Stimulated activated CD8-positive, alpha-beta memory T cell treated with anti-CD3 and anti-CD28 coated beads, Interleukin-2, amount 100 ng/mL, for 48 hours (primary cell): ENCODE measurements at places on chromosomes 12 and 14.
A peak's percentile ranks its signal among the peaks of the same experiment; 100 is the strongest.

- DNase-seq: no peak
These were observed 56.9 kb downstream of the LIN52 start for GRCh38 chr14:74141703-74142102.

DNA sequence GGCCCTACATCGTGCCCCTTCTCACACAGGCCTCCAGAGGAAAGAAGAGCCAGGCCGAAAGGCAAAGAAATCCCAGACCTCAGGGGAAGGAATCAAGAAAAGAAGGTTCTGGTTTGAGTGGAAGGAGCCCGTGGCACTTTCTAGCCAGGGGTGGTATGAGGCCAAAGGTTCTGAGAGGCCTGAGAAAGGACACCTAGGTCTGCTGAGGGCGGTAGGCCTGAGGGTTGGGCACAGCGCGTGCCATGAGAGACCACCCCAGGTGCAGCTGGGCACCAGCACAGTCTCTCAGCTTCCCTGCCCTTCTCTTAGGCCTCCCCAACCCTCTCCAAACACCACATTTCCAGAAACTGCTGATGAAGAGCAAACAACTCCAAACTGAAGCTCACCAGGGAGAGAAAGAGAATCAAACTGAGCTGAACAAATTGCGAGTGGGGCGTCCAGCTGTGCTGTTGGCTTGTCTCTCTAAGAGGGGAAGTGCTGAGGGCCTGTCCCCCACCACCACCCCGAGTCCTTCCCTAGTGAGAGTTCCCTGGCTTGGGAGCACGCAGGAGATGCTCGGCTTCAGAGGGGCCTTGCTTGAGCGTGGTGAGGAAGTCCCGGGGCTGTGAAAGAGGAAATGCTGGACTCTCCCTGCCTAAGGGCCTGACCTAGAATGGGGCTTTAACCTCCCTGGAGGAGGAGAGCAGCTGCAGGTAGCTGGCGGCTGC lies 184.8 kb downstream of the ZFP36L1 start:
- no peak for DNase-seq

DNA sequence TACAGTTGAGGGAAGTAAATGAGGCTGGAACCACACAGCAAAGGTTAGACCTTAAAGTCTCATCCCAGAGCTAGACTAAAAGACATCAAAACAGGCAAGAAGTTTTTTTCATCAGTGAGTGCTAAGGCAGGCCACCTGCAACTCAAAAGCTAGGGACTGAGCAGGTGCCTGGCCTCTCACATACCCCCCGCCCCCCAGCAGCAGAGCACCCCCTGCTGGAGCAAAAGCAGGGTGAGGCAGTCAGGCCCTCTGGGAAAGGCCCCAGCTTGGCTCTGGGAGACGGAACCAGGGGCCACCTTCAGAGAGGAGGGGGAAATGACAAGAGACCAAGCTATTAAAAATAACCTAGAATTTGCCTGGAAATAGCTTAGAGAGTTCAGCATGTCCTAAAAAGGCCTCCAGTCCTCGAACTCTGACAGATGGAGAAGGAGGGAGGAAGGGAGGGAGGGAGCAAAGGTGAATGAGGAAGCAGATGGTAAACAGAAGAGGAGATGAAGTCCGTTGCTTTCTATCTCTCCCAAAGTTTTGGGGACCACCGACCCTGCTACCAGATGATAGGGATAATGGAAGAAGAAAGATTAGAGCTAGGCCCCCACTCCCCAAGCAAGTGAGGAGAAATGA lies 1.8 kb downstream of the ITGA7 start:
- no peak for DNase-seq

DNA sequence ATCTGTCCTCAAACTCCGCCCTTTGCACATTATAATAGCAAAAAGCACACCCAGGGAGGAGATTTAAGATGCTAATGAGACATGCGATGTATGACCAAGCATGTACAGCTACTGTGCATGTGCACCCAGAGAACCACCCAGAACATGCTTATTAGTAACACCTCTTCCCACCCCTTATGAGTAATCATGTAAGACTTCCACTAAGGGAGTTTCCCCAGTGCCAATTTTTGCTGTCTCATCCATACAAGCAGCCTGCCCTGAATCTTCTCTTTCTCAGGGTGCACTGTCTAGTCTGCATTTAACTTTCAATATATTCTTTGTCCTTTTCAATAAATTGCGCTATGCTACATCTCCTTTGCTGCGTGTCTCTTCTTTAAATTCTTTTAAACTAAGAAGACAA lies 830.0 kb upstream of the NOVA1 start:
- no peak for DNase-seq

- no peak for DNase-seq
These were observed 25.2 kb downstream of the DHRS4L2 start for GRCh38 chr14:24013654-24014514.

- DNase-seq: peak; percentile 32
These were observed 59.0 kb downstream of the CLMN start for GRCh38 chr14:95260537-95261361.

GRCh38 chr14:94001501-94002396 lies 4.6 kb downstream of the CCDC197 start:
- DNase-seq: peak; percentile 28

DNA sequence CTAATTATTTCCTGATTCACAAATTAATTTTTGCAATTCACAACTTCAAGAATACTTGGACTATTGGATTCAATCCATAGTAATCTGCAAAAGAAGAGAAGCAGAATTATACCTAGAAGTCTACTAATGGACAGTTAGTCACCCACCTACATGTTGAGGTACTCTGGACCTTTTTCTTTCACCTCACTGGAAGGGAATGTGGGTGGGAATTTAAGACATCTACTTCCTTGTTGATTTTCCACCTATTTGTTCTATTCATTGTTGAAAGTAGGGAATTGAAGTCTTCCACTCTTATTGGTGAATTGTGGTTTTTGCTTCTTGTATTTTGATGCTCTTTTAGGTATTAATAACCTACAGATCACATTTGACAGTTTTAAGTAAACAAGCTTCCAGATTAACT lies 11.0 kb downstream of the RESF1 start:
- no peak for DNase-seq

DNA sequence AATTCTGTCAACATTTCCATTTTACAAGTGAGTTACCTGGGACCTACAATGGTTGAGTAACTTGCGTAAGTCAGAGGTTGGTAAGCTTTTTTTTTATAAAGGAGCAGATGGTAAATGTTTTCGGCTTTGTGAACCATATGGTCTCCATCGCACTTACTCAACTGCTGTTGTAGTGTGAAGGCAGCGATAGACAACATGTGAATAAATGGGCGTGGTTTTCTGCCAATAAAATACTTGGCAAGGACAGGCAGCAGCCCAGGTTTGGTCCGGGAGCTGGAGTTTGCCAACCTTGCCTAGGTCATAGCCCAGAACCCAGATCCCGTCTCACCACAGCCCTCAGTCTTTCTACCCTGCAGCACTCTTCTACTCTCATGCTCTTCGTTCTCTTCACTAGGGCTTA lies 6.3 kb downstream of the DDX55 start:
- no peak for DNase-seq

- no peak for DNase-seq
These were observed 4.4 kb downstream of the MYF6 start for GRCh38 chr12:80711866-80712265.

DNA sequence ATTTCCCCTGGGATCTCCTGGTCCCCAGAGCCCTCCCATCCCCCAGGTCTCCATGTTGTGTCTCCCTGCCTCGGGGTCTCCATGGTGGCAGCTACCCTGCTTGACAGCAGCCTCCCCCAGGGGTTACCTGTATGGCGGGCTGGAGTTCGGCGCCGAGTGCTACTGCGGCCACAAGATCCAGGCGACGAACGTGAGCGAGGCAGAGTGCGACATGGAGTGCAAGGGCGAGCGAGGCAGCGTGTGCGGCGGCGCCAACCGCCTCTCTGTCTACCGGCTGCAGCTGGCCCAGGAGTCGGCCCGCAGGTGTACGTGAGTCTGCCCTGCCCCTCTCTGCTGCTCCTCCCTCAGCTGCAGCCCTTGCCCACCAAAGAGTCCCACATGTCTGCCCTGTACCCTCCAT lies 80.9 kb downstream of the WSCD2 start:
- DNase-seq: no peak

DNA sequence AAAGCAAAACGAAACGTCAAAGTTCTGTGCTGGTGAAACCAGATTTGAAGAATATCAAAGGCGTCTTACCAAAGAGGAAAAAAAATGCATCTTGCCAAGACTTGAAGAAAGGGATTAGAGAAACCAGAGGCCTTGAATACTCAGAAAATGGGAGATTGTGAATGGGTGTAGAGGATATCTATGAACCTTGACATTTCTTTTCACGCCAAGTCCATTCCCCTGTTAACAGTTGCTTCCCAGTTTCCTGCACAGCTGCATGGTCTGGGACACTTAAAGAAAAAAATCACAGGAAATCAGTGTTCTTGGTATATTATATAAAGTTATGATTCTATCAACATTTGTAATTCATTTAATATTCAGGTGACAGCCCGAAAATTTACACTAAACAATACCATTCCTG lies 1.4 kb upstream of the GTF2A1 start:
- no peak for DNase-seq

DNA sequence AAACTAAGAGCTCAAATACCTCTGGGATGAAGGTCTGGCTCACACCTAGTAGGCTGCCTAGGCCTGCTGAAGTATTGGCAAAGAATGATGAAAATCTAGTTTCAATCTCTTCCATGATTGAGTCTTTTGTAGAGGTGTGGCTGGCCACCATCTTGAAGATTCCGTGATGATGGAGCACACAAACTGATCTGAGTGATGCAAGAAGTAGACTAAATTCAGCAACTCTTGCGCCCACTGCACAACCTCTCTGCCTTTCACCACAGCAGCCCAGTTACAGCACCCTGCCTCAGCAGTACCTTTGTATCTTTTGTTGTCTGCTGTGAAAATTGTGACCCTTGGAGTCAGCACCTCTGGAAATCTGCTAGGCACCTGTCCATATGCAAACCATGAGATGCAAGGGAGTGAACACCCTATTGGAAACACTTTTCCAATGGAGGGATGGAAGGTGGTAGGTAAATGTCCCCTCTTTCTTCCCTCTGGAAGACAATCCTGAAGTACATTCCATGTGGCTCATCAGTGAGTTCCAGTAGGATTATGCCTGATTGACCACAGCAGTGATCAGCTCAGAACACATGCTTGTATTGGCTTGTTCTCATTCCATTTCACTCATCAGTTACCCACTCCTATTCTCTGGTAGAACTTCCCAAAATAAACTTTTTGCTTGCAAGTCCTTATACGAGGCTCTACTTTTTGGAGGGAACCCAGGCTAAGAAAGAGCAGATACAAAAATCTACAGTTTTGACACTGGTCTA lies 58.6 kb downstream of the BTBD7 start:
- no peak for DNase-seq

GRCh38 chr14:21579976-21580375 lies at the start of gene OR10G3:
TSS of gene OR10G3 (minus strand) at chr14:21580076. CDS start at chr14:21570744, 9,332 bp downstream.
- DNase-seq: no peak

DNA sequence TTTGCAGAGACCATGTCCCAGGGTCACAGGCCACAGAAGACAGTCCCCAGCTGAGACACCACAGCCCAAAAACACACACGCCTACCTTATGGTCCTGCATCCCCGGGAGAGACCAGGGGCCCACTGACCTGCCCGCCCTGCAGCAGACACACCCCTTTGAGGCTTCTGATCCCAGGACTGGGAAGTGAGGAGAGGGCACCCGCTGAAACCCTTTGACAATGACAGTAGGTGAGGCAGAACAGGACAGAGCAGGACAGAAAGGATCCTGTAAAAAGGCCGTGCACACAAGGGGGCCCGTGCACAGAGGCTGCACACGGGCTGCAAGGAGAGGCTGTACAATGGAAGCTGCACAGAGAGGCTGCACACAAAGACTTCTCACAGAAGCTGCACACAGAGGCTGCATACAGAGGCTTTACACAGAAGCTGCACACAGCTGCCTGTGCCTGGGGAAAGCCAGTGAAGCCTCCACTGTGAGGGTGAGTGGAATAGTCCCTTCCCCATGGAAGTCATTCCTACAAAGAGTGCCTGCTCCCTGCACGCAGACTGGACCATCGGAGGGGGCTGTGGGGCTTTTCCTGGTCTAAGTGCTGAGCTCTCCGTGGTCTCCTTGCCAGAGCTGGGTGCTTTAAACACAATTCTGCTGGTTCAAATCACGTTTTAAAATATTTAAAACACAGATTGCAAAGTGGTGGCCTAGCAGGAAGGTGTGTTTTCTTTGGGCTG lies 16.6 kb upstream of the SFSWAP start:
- no peak for DNase-seq

DNA sequence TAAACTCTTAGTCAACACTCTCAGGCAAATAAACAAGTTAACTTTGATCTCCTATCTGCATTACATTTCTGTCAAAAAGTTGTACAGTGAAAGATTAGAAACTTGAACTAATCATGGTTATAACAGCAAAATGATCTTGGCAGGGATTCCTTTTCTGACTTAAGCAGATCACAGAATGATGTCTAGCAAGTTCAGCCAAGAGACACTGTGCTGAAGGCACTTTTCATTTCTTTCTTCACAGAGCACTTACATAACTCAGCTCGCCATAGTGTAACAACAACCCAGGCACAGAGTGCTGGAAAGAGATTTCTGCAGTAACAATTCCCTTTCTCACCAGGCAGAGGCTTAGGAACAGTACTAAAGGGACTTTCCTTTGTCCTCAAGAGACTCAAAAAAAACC lies 19.6 kb upstream of the CSRP2 start:
- DNase-seq: no peak

GRCh38 chr14:81269100-81269978 lies 48.6 kb upstream of the GTF2A1 start:
- DNase-seq: no peak

- no peak for DNase-seq
These were observed 31.8 kb upstream of the MIS18BP1 start for GRCh38 chr14:45284802-45285201.

DNA sequence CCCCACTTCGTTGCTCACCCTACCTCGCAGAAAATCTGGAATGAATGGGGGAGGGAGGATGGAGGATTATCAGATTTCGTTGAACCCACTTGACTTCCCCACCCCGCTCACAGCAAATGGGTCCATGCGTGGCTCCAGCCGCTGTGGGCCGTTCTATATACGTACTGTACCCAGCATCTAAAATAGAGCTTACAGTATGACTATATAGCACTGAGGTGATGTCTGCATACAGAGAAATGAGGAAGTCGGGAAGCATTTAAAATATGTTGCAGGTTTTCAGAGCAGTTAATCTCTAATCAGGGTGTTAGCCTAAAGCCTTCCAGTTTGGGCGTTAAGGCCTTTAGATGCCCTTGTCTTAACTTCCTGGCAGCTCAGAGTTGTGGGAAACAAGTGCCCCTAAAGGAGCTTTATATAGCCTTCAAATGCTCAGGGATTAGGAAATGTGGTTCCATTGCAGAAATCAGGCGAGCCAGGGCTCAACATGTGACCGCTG lies 1.4 kb downstream of the BICDL1 start:
- no peak for DNase-seq
